Neural progenitor cell (in vitro differentiated cells): ENCODE measurements at places on chromosomes 6 and 20.

DNA sequence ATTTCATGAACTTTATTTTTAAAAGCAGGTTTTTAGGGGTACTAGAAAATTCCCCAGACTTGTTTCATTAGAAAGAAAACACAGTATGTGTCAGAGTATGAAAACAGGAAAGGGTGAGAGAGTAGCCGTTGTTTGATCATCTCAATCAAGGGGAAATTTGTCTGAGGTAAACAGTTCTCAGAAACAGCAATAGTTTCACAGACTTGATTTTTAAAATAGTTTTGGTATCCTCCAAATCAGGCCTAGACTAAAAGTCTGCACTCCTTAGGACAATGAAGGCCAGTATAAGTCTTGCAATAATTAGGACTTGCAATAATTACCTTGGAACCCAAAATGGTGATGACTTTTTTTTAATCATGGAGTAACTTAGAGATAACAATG, 176.6 kb upstream of the TAB2 start:
- DNase-seq: no peak

GRCh38 chr6:53773044-53773696, 21.6 kb upstream of the LRRC1 start:
- no peak for DNase-seq

GRCh38 chr6:38269461-38270172, 370.1 kb downstream of the BTBD9 start:
- DNase-seq: no peak

DNA sequence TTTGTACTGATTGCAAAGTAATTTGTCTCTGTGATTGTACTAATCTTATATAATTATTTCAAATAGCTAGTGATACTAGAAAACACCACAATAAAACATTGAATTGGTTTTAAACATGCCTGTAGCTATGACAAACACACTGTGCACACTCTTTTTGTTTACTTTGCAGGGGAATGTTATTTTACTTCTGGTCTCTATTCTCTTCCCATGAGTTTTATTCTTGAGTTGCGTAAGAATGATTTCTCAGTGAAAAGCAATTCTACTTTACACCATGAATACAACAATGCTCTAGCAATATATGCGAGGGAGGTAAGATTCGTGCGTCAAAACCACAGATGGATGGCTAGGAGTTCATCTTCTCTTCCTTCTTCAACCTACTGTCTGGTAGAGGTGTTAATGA, 68.4 kb upstream of the PHACTR1 start:
- DNase-seq: no peak

- DNase-seq: no peak
These were observed 36.1 kb downstream of the GABRR2 start for GRCh38 chr6:89278956-89279355.
